ENCODE measurements at places on chromosomes 6 and 20. TPM values are rescaled to one million over a fixed set of nuclear protein-coding genes. Genes with fewer than 3 reads are reported as not detected.

SCUBE3 gene
- total RNA-seq, result 153 TPM

AARS2 gene
- total RNA-seq, result 18.5 TPM

AKAP7 gene
- 3.6 TPM for total RNA-seq

ARG1 gene
- total RNA-seq, result not detected

WFDC10B gene
- total RNA-seq, result not detected

GNL1 gene
- 62.6 TPM for total RNA-seq

MCUR1 gene
- total RNA-seq, result 8.5 TPM

TTLL9 gene
- total RNA-seq, result 0.07 TPM

FOXC1 gene
- total RNA-seq, result 8.2 TPM

HDGFL1 gene
- total RNA-seq, result not detected

IL20RA gene
- total RNA-seq, result 0.20 TPM

RGS17 gene
- total RNA-seq, result 13.9 TPM

AHI1 gene
- 28.1 TPM for total RNA-seq

SAPCD1 gene
- 0.79 TPM for total RNA-seq

DLK2 gene
- 0.20 TPM for total RNA-seq

ENPP4 gene
- 17.1 TPM for total RNA-seq

FAM162B gene
- total RNA-seq, result 11.5 TPM

CST4 gene
- 0.33 TPM for total RNA-seq

GPR63 gene
- total RNA-seq, result 0.20 TPM

ABCC10 gene
- 24.1 TPM for total RNA-seq

SGK2 gene
- 0.73 TPM for total RNA-seq

TOX2 gene
- 2.2 TPM for total RNA-seq

ADGRF1 gene
- not detected for total RNA-seq

SLC17A1 gene
- not detected for total RNA-seq

TUBB1 gene
- total RNA-seq, result 0.03 TPM

AIF1 gene
- total RNA-seq, result not detected

CST7 gene
- total RNA-seq, result not detected

OPRL1 gene
- 2.4 TPM for total RNA-seq

F13A1 gene
- not detected for total RNA-seq

ANKEF1 gene
- 2.5 TPM for total RNA-seq

FNDC1 gene
- 0.46 TPM for total RNA-seq

FAM217A gene
- total RNA-seq, result not detected

TCFL5 gene
- total RNA-seq, result 19.5 TPM

NKX2-2 gene
- total RNA-seq, result not detected

HLA-DMA gene
- 3.3 TPM for total RNA-seq

C20orf96 gene
- 5.0 TPM for total RNA-seq

BMP6 gene
- total RNA-seq, result 38.6 TPM

DLL1 gene
- total RNA-seq, result 0.78 TPM

TMEM74B gene
- 0.13 TPM for total RNA-seq
